ENCODE measurements at places on chromosomes 3 and 15. TPM values are rescaled to one million over a fixed set of nuclear protein-coding genes. Genes with fewer than 3 reads are reported as not detected.

- DNase-seq: no peak
- H3K27ac ChIP-seq: no peak overlapping the region
- H3K4me3 ChIP-seq: no peak overlapping the region
- no peaks in the 10 kb centered on the region for H3K27me3 ChIP-seq
Measured at GRCh38 chr15:56654216-56654615, 79.1 kb downstream of the ZNF280D start.

DNA sequence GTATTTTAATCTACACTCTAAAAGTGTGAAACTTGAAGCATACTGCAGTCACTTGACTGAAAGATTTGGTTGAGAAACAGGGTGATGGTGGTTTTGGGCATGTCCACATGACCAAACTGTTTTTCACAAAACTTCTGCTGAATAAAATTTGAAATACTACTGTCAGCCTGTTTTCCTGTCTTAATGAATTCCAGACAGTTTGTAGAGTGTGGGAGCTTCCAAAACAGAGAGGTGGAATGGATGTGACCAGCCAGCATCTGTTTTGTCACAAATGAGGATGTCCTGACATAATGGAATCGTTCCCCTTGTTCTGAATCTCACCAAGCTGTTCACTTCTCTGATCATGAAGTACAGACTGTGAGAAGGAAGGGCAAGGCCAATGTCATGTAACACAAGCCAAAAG is 11.8 kb downstream of the MITF start:
- no peaks in the 10 kb centered on the region for H3K27me3 ChIP-seq
- H3K36me3 ChIP-seq: no peaks in the 10 kb centered on the region
- no peak overlapping the region for H3K4me3 ChIP-seq
- DNase-seq: no peak
- H3K4me1 ChIP-seq: peaks cover 45% of the 10 kb centered on the region

GRCh38 chr3:67384760-67385397 is 269.5 kb downstream of the SUCLG2 start:
- DNase-seq: no peak
- H3K4me1 ChIP-seq: no peaks in the 10 kb centered on the region
- H3K36me3 ChIP-seq: no peaks in the 10 kb centered on the region
- no peaks in the 10 kb centered on the region for H3K27me3 ChIP-seq

DNA sequence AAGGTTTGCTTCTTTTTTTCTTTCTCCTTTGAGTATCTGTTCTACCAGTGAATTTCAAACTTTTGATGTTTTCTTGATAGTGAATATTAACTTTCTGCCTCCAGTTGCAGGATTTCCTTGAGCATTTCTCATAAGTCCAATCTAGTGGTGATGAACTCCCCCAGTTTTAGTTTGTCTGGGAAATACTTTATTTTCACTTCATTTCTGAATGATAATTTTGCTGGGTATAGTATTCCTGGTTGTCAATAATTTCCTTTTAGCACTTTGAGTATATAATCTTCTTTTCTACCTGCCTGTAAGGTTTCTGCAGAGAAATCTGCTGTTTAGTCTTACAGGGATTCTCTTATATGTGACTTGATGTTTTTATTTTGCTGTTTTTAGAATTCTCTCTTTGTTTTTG is 21.0 kb downstream of the TPRG1 start:
- H3K27ac ChIP-seq: no peak overlapping the region
- no peak for DNase-seq
- H3K36me3 ChIP-seq: no peaks in the 10 kb centered on the region
- peaks cover 11% of the 10 kb centered on the region for H3K4me1 ChIP-seq

DNA sequence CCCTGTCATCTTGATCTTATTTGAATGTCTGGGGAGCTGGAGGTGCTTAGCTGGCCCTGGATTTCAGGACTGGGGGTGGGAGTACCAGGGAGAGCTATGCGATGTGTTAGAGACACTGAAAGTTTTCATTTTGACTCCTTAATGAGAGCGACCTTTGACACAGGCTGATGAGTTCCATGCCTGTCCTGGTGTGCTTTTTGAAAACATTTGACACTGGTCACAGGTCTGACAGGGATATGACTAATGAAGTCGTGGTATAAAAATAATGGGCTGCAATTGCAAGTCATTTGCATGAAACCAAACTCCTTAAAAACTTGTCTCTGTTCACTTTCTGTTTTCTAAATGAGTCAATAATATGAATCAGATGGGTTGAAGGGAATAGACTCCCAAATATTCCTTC is 81.9 kb downstream of the MECOM start:
- H3K27ac ChIP-seq: no peak overlapping the region
- DNase-seq: no peak
- H3K27me3 ChIP-seq: no peaks in the 10 kb centered on the region
- no peak overlapping the region for H3K4me3 ChIP-seq

DNA sequence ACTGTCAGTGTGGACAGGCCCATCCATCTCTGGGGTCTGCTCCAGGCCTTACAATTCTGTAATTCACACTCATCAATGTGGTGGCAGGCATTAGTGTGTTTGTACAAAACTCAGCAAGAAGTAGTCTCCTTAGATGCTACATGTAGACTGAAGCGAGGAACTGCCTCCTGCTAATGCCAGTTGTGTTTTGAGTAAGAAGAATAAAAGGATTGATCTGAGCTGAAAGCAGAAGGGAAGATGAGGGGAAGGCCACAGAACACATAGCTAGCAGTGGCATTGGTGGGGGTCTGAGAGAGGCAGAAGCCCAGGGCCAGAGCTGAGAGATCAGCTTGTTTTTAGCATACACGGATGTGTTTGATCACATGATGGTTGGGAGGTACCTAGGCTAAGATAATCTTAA is 144.1 kb downstream of the TIGIT start:
- no peak overlapping the region for H3K4me3 ChIP-seq
- peaks cover 7% of the 10 kb centered on the region for H3K4me1 ChIP-seq
- no peak for DNase-seq
- H3K27me3 ChIP-seq: no peaks in the 10 kb centered on the region
- no peak overlapping the region for H3K27ac ChIP-seq
- no peaks in the 10 kb centered on the region for H3K36me3 ChIP-seq

DNA sequence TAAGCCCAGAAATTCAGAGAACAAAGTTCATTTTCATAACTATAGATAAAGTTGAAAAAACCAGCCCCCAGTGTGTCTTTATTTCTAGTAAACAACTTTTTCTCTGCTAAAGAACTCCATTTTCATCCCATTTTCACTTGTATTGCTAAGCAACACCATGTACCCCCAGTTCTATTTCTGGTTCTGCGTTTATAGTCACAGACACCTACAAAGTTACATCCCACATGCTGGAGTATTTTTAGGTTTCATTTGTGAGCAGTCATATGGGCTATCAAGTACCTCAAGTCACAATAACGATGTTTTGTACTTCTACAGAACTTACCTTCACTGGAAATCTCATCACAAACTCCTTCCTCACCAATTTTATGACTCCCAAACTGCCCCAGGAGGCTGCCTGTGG is 236.5 kb downstream of the RSL24D1 start:
- H3K27me3 ChIP-seq: no peaks in the 10 kb centered on the region
- H3K27ac ChIP-seq: no peak overlapping the region
- no peaks in the 10 kb centered on the region for H3K4me1 ChIP-seq
- no peak overlapping the region for H3K4me3 ChIP-seq
- no peak for DNase-seq

GRCh38 chr3:122797291-122797690 is 2.4 kb downstream of the SLC49A4 start:
- H3K4me1 ChIP-seq: peaks cover 37% of the 10 kb centered on the region
- no peaks in the 10 kb centered on the region for H3K27me3 ChIP-seq
- no peaks in the 10 kb centered on the region for H3K36me3 ChIP-seq
- H3K4me3 ChIP-seq: no peak overlapping the region

- H3K27me3 ChIP-seq: no peaks in the 10 kb centered on the region
- no peak for DNase-seq
- H3K27ac ChIP-seq: no peak overlapping the region
Measured at GRCh38 chr15:59352189-59352588, 20.5 kb downstream of the MYO1E start.

GRCh38 chr15:87610366-87610765 is 646.2 kb downstream of the NTRK3 start:
- DNase-seq: no peak
- no peak overlapping the region for H3K27ac ChIP-seq
- H3K4me1 ChIP-seq: no peaks in the 10 kb centered on the region

DNA sequence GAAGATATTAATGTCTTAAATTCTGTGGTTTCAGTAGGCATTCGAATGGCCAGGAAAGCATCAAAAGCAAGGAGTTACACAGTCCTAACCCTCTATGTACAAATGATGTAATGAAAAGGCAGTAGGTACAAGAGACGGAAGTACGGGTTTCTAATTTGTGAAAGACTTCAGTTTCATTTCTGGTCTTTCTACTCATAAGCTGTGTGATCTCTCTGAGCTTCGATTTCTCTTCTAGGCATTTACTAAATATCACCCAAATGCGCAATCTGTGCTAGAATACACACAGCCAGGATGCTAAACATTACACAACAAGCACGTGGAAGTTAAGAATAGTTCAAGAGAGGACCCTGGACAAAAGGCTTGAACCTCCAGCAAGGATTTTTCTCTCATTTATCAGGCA is 17.9 kb upstream of the STIMATE start:
- DNase-seq: no peak
- peaks cover 64% of the 10 kb centered on the region for H3K36me3 ChIP-seq
- no peaks in the 10 kb centered on the region for H3K27me3 ChIP-seq

GRCh38 chr3:23920151-23920655 is 3.3 kb downstream of the RPL15 start:
- peaks cover 47% of the 10 kb centered on the region for H3K36me3 ChIP-seq
- peaks cover 39% of the 10 kb centered on the region for H3K4me1 ChIP-seq
- H3K27me3 ChIP-seq: no peaks in the 10 kb centered on the region
- no peak overlapping the region for H3K4me3 ChIP-seq
- H3K27ac ChIP-seq: no peak overlapping the region

GRCh38 chr15:55823699-55824340 is 80.9 kb upstream of the PRTG start:
- no peaks in the 10 kb centered on the region for H3K36me3 ChIP-seq
- no peak overlapping the region for H3K4me3 ChIP-seq
- H3K27ac ChIP-seq: no peak overlapping the region
- no peaks in the 10 kb centered on the region for H3K4me1 ChIP-seq
- H3K27me3 ChIP-seq: no peaks in the 10 kb centered on the region

DNA sequence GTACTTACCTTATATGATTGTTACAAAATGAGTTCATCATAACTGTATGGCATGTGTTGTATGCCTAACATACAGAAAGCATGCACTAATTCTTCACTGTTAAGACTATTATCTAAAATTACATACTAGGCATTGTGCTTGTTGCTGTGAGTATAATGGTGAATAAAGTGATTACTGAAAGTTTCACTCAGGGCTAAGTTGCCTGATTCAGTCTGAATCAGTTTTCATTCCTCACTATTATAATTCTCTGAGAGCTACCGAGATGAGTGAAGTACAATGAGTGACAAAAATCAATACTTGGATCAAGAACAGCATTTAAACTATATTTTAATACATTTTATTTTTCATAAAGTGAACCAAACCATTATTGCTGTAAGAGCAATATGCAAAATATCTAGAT is 7.5 kb upstream of the GCSAM start:
- no peak for DNase-seq
- peaks cover 5% of the 10 kb centered on the region for H3K4me1 ChIP-seq
- no peak overlapping the region for H3K27ac ChIP-seq
- H3K27me3 ChIP-seq: no peaks in the 10 kb centered on the region
- H3K4me3 ChIP-seq: no peak overlapping the region

DNA sequence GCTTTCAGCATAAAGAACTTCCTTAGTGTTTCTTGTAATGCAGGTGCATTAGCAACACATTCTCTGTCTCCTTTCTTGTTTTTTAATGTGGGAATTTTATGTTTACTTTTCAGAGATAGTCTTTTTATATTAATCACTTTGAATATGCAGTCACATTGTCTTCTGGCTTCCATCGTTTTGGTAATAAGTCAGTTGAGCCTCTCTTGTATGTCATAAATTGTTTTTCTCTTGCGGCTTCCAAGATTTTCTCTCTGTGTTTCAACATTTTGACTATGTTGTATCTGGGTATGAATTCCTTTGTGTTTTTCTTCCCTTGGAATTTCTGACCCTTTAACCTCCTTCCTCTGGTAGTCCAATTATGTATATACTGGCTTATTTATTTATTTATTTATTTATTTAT is 25.3 kb downstream of the GABRG3 start:
- no peaks in the 10 kb centered on the region for H3K27me3 ChIP-seq
- H3K4me3 ChIP-seq: no peak overlapping the region
- no peak for DNase-seq
- no peak overlapping the region for H3K27ac ChIP-seq
- H3K36me3 ChIP-seq: no peaks in the 10 kb centered on the region
- no peaks in the 10 kb centered on the region for H3K4me1 ChIP-seq

- no peaks in the 10 kb centered on the region for H3K36me3 ChIP-seq
- no peak overlapping the region for H3K27ac ChIP-seq
- H3K27me3 ChIP-seq: no peaks in the 10 kb centered on the region
- H3K4me3 ChIP-seq: no peak overlapping the region
Measured at GRCh38 chr3:53464424-53464823, 30.0 kb upstream of the CACNA1D start.

GRCh38 chr15:42118650-42119445 is 24.5 kb upstream of the PLA2G4D start:
- H3K4me1 ChIP-seq: peaks cover 13% of the 10 kb centered on the region
- H3K27me3 ChIP-seq: no peaks in the 10 kb centered on the region
- H3K4me3 ChIP-seq: no peak overlapping the region
- no peak for DNase-seq
- H3K36me3 ChIP-seq: no peaks in the 10 kb centered on the region
- H3K27ac ChIP-seq: no peak overlapping the region

DNA sequence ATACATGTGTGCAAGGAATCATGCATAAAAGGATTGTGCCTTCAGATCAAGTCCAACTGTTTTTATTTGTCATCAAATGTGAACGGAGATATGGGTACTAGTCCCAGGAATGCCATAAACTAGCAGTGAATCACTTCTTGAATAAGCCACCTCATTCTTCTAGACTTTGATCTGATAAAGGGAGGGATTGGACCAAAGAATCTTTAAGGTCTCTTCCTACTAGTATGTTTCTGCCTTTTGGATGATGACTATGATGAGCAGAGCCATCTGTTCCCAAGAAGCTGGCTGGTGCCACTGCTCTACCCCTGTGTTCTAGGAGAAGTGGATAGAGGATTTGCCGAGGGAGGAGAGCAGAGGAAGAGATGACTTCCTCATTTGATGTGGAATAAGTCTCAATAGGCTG is 28.8 kb upstream of the UACA start:
- no peak for DNase-seq
- no peaks in the 10 kb centered on the region for H3K4me1 ChIP-seq
- peaks cover 22% of the 10 kb centered on the region for H3K27me3 ChIP-seq
- no peak overlapping the region for H3K4me3 ChIP-seq
- no peak overlapping the region for H3K27ac ChIP-seq

- H3K4me3 ChIP-seq: no peak overlapping the region
- no peaks in the 10 kb centered on the region for H3K36me3 ChIP-seq
- H3K27me3 ChIP-seq: no peaks in the 10 kb centered on the region
- H3K27ac ChIP-seq: no peak overlapping the region
- no peak for DNase-seq
Measured at GRCh38 chr3:36178018-36178417, 202.3 kb upstream of the STAC start.

- no peaks in the 10 kb centered on the region for H3K36me3 ChIP-seq
- no peak overlapping the region for H3K4me3 ChIP-seq
- no peak overlapping the region for H3K27ac ChIP-seq
- DNase-seq: no peak
- no peaks in the 10 kb centered on the region for H3K27me3 ChIP-seq
Measured at GRCh38 chr3:120625159-120625586, 29.0 kb downstream of the NDUFB4 start.

Gene SLC12A1
- total RNA-seq: not detected

Gene PLSCR4
- total RNA-seq: 63.5 TPM

Gene NPRL2
- total RNA-seq: 17.7 TPM

Gene GOLGA8R
- total RNA-seq: 5.1 TPM

Gene KBTBD13
- total RNA-seq: not detected

Gene KY
- total RNA-seq: 0.24 TPM

Gene KIF7
- total RNA-seq: 1.5 TPM

Gene HHLA2
- total RNA-seq: 4.9 TPM

Gene FILIP1L
- 25.0 TPM for total RNA-seq

Gene C3orf20
- total RNA-seq: not detected

Gene FBN1
- 75.3 TPM for total RNA-seq

Gene ARPP21
- not detected for total RNA-seq

All from lower lobe of right lung (tissue), 2 donors.